OCI-LY7 (cell line): ENCODE measurements at places on chromosomes 7 and 10.

DNA sequence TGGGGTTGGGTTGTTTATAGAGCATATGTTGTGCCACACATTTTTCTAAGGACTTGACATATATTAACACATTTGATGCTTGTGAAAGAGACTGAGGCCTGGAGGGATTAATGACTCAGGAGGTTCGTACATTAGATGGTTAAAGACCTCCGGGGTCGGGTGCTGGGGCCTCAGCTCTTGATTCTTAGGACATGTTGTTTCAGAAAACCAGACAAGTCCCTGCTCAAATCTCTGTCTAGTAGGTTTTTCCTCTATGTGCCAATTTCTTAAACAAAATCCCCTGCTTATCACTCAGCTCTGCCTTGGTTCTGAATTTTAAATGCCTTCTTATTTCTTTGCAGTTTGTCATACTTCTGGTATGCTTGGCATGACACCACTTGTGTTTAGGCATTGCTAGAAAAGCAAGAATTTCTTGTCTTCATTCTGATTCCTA lies 5.8 kb downstream of the UPP1 start:
- DNase-seq = no peak

DNA sequence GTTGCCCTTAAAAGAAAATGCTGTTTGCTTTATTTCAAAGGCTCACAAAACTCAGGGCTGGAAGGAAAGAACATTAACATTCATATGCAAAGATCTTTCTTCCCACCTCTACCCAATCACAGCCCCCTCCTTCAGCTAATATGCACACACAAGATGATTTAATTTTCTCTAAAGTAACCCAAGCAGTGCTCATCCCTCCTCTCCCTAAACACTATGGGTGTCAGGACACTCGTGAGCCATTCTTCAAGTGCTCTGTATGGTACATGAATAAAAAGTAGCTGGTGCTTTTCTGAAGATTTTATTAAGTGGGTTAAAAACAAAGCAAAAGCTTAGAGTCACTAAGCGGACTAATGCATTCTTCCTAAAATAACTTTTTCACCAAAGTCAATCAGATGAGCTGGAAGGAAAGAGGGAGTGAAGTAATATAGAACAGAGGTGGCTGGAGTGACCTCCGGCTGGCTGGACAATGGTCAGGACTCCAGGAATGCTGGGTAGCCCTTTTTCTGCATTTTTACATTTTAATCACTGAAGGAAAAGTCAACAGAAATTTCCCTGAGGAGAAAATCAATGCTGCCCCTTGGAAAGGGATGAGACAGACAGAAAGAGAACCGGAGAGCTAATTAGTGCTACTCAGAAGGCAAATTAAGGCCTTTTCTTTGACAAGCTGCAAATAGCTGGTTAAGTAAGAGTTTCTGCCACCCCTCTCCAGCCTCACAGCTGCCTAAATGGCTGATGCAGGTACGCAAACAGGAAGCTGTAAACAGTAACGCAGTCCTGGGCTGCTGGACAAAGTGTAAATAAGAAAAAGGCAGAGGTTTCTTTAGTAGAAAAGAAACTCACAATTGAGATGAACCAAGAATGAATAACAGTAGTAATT lies 6.6 kb downstream of the DGKI start:
- DNase-seq = no peak

GRCh38 chr10:24430591-24430990 lies 221.7 kb downstream of the KIAA1217 start:
- DNase-seq = no peak

GRCh38 chr10:43262902-43263466 lies 3.9 kb downstream of the RASGEF1A start:
- no peak for DNase-seq

DNA sequence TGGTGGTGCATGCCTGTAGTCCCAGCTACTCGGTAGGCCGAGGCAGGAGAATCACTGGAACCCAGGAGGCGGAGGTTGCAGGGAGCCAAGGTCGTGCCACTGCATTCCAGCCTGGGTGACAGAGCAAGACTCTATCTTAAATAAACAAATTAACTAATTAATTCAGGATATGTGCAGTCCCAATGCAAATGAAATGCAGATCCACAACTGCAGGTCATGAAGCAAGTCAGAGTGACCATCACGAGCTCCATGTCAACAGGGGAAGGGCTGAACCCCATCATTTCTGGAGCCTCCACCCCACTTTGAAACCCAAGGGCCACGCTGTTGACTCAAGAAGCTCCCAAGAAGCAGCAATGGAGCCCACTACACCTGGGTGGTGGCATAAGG lies 115.4 kb downstream of the LARP4B start:
- no peak for DNase-seq
